ENCODE measurements at places on chromosomes 2 and 18. TPM values are rescaled to one million over a fixed set of nuclear protein-coding genes. Genes with fewer than 3 reads are reported as not detected.

DNA sequence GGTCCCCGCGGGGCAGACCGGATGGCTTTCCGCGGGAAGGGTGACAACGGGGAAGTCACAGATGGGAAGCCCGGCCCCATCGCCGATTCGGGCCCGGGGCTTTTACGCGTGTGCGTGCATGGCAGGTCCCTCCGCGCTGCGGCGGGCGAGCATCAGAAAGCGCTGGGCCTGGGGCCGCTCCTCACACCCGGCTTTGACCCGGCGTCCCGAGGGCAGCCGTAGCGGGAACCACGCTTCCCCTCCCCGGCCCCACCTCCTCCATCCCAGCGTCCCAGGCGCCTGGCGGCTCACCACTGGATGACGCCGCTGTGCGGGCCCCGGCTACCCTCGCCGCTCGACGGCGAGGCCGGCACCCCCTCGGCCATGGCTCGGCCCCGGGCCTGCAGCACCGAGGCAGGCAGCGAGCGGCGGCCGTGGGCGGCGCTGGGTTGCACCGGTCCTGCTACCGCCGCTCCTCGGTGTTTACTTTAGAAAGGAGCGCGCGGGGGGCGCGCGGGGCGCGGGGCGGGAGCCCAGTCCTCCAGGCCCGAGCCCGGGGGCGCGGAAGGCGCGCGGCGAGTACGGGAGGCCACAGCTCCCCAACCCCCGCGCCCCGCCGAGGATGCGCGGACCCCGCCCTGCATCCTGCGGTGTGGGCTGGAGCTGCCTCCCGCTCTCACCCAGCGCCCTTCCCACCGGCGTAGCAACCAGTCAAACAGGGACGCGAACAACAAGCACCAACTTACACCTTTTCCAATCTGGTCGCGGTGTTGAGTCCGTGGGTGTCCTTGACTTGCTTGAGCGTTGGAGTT, 806 bp downstream of the RFX8 start:
- DNase-seq: no peak

The VWA3B gene
- polyA plus RNA-seq: 0.26 TPM

GRCh38 chr2:80061881-80062280, 242.7 kb downstream of the LRRTM1 start:
- DNase-seq: no peak

The ALPI gene
- 0.07 TPM for polyA plus RNA-seq

GRCh38 chr2:238458651-238459050, 31.9 kb downstream of the ASB1 start:
- DNase-seq: no peak

The COBLL1 gene
- polyA plus RNA-seq: 115 TPM

DNA sequence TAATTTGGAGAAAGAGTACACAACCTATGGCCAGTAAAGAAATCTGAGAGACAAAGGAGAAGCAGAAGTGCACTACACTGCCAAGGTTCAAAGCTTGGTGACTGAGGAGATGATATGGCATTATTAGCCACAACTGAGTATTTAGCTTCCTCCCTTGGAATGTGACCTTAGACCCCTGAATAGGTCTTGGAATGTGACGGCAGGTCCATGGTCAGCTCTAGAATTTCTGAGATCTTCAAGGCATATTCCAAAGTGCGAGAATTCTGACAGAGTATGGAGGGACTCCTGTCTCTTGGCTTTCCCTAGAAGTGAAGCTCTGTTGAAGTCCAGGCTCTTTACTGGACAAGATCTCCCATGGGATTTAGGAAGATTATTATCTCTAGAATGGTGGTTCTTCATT, 130.0 kb upstream of the FN1 start:
- no peak for DNase-seq

- DNase-seq: no peak
Observed at GRCh38 chr2:71706836-71707235, 253.5 kb downstream of the DYSF start.

DNA sequence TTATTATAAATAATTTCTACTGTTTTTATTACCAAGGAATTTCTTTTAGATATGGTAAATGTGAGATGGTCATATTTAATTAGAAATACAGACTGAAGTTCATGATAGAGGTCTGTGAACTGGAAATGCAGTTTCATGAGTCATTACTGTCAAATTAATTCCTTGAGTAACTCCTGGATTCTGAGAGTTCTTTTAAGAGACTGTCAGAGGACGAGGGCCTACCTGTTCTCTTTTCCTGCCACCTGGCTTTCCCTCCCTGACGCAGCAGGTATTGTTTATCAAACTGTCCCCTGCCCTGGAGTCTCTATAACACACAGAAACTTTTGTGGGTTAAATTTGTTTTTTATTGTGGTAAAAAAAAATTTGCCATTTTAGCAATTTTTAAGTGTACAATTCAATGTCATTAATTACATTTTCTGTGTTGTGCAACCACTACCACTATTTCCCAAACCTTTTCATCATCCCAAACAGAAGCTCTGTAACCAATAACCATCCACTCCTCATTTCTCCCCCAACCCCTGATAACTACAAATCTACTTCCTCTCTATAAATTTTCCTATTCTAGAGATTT, 142.6 kb downstream of the DIS3L2 start:
- DNase-seq: no peak

- no peak for DNase-seq
Observed at GRCh38 chr2:176492583-176492982, 223.3 kb downstream of the MTX2 start.

The SRD5A2 gene
- polyA plus RNA-seq: 0.10 TPM
